CD4-positive, alpha-beta T cell treated with Interleukin-17A for 4 hours (primary cell): ENCODE measurements at places on chromosomes 6 and 20.

- DNase-seq: no peak
Observed at GRCh38 chr6:170181338-170181690, 109.6 kb downstream of the DLL1 start.

DNA sequence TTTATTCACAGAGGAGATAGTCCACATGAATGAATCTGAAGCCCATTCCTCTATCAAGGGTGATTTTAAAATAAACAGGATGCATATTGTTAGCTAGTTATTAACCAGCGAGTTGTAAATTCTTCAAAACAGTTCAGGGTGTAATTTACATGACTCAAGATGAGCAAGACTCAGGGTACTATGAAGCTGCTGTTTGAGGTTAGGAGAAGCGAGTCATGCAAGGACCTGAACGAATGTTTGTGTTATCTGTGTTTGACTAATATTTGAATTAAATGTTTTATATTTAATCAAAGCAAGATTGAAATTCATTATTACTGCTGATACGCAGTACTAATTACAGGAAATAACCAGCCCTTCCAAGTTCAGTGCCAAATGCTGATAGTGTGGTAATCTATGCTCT is 191.1 kb downstream of the SAMD5 start:
- no peak for DNase-seq

- no peak for DNase-seq
Observed at GRCh38 chr20:5928836-5929715, 21.3 kb downstream of the TRMT6 start.

GRCh38 chr20:2350606-2351005 is 30.1 kb upstream of the TGM6 start:
- DNase-seq: no peak

GRCh38 chr20:31797364-31797763 is 21.8 kb upstream of the MYLK2 start:
- DNase-seq: no peak

DNA sequence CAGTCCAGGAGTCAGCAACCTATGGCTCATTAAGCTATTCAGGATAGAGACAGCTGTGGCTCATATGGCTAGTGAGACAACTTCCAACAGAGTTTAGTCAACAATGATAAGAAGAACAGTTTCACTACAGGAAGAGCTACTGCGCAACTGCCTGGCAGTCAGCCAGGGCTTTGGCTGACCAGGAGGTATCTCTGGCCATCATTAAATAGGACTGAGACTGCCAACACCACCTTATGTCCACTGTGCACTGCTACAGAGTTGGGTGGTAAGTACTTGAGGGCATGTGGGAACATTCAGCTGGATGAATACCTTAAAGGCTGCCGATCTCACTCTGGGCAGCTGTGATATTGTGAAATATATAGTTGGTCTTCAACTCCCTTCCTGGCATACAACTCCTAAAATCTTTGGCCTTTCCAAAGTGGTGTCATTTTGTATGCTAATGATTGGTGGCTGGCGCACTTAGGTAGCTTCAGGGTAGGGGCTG is 52.2 kb upstream of the FAM83C start:
- DNase-seq: no peak

DNA sequence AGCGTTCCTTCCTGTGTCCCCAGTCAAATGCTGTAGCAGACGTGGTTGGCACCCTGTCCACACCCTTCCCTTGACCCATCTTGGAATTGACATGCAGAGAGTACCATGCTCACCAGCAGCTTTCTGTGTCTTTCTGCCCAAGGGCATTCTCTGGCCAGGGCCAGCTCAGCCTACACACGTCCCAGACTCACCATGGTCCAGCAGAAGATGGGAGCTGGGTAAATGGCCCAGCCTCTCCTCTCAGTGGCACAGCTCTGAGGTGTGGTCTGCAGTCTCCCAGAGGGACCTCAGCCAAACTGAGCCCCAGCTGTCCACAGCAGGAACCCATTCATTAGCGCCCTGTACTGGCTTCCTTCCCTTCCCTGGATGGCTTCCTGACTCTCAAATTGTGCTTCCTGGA is 31.1 kb upstream of the BLCAP start:
- DNase-seq: no peak

GRCh38 chr6:71855406-71855805 is 30.9 kb upstream of the RIMS1 start:
- DNase-seq: no peak

- no peak for DNase-seq
Observed at GRCh38 chr6:105191351-105191750, 11.5 kb upstream of the POPDC3 start.

DNA sequence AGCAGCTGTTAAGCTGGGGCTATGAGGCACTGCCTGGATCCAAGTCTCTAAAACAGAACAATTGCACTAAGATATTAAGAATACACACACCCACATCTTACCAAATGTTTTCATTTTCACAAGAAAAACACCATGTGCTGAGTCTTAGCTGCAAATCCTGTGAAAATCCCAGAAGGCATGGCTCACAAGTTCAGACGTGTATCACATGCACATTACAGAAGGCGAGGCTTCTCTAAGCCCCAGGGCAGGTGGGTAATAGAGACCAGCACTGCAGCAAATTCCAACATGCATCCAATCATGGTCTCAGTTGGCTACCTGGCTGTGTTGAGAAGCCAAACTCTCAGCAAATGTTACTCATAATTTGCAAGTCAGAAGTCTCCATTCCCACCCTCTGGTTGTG is 16.2 kb upstream of the CST3 start:
- no peak for DNase-seq

DNA sequence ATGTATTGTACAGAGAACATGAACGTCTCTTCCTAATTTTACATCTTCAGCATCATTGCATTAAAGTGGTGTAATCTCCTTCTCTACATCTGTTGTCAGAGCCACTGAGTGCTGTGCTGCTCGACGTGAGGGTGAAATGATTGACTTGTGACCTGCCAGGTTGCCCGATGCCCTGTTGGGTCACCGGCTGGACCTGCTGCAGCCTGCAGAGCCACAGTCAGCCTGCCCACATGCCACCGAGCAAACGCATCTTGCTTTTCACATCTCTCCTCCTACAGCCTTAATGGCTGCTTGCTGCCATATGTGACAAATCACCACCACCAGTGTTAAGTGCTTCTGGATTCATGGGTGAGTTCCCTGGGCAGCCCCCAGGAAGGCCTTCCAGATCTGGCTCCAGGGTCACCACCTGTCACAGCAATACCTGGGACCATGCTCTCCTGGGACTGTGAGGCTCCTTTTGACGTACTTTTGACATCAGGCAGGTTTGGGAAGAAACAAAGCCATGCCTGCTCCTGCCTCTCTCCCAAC is 80.3 kb downstream of the ASXL1 start:
- DNase-seq: no peak

DNA sequence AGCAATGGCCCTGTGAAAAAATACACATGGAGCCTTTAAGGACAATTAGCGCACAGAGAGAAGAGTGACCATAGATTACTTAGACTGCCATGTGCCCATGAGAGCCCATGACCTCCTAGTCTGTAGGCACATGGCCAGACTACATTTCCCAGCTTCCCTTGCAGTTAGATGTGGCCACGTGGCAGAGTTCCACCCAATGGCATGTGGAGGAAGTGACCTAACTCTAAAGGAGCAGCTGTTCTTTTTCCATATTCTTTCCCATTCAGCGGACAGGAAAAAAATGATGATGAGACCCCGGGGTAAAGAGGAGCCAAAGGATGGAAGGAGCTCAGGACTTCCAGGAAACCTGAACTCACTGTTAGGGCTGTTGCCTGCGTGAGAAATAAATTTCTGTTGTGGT is 116.6 kb downstream of the CBLN4 start:
- no peak for DNase-seq

- no peak for DNase-seq
Observed at GRCh38 chr20:6588296-6588695, 179.2 kb upstream of the BMP2 start.

GRCh38 chr6:36336779-36337241 is at the start of gene BNIP5:
TSS of gene BNIP5 (minus strand) at chr6:36336888. CDS start at chr6:36330690, 6,198 bp downstream.
- no peak for DNase-seq

GRCh38 chr6:46645265-46645664 is 7.4 kb downstream of the CYP39A1 start:
- DNase-seq: no peak

DNA sequence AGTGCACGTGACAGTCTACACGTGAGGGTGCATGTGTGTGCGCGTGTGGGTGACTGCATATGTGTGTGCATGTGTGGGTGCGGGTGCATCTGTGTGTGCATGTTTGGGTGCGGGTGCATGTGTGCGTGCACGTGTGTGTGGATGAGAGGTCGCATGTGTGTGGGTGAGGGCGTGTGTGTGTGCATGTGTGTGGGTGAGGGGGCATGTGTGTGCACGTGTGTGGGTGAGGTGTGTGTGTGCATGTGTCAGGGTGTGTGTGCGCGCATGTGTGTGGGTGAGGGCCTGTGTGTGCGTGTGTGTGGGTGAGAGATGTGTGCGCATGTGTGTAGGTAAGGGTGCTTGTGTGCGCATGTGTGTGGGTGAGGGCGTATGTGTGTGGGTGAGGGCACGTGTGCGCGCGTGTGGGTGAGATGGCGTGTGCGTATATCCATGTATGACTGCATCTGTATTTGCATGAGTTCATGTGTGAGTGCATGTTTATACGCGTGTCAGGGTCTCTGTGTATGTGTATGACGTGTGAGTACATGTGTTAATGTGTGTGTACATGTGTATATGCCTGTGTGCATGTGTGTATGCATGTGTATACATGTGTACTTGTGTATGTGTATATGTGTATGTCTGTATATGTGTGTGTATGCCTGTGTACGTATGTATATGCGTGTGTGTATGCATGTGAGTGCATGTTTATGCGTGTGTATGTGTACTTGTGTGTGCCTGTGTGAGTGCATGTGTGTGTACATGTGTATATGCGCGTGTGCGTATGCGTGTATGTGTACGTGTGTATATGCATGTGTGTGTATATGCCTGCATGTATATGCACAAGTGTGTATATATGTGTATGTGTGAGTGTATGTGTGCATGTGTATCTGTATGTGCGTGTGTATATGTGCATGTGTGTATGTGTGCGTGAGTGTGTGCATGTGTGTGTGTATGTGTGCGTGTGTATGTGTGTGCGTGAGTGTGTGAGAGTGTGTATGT is 4.1 kb upstream of the LIME1 start:
- DNase-seq: no peak

DNA sequence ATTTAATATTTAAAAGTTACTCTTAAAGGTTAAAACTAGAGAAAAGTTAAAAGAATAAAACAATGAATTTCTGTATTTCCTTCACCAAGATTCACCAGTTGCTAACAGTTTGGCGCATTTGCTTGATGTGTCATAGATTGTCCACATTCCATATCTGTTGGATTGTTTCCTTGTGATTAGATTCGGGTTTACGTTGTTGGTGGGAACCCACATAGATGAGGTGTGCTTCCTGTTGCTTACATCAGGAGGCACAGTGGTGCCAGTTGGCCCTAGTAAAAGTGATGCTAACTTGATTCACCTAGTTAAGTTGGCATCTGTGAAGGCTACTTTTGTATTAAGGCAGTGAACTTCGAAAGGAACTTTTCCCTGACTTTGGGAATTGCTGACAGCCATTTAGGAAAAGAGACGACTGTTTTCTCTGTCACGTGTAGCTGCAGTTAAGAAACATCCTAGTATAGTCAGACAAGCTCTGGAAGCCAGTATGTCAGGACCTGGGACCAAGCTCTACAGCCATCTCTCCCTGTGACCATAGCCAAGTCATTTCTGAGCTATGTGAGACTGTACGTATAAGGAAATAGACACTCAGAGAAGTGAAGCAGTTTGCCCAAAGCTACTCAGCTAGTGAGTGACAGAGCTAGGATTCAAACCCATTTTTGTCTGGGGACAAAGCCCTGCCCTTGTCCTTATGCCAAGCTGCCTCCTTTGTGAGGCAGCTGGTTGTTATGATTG is 49.0 kb downstream of the PPARD start:
- DNase-seq: peak; percentile 27

- DNase-seq: no peak
Observed at GRCh38 chr20:3798908-3799248, 2.8 kb downstream of the CDC25B start.

DNA sequence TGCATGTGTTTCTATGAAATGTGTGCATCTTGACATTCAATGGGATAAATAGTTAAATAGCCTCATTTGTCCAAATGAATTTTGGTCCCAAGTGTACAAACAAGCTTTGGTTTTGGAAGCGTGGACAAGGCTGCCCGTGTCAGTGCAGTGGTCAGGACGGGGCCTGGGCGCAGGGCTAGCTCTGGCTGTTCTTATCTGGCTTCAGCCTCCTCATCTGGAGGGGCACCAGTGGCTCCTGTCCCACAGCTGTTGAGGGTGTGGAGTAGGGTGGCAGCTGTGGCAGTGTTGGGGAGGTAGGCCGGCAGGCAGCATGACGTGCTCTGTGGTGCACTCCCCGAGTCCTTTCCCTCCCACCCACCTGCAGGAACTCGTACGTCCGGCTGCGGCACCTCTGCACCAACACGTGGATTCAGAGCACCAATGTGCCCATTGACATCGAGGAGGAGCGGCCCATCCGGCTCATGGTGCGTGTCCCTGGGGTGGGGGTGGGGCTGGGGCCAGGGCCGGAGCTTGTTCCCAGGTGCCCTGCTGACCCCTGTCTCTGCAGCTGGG is 43.5 kb downstream of the ITPR3 start:
- no peak for DNase-seq

- no peak for DNase-seq
Observed at GRCh38 chr6:53119772-53120409, 28.8 kb downstream of the GCM1 start.

- no peak for DNase-seq
Observed at GRCh38 chr6:65126667-65127066, 580.4 kb downstream of the EYS start.

DNA sequence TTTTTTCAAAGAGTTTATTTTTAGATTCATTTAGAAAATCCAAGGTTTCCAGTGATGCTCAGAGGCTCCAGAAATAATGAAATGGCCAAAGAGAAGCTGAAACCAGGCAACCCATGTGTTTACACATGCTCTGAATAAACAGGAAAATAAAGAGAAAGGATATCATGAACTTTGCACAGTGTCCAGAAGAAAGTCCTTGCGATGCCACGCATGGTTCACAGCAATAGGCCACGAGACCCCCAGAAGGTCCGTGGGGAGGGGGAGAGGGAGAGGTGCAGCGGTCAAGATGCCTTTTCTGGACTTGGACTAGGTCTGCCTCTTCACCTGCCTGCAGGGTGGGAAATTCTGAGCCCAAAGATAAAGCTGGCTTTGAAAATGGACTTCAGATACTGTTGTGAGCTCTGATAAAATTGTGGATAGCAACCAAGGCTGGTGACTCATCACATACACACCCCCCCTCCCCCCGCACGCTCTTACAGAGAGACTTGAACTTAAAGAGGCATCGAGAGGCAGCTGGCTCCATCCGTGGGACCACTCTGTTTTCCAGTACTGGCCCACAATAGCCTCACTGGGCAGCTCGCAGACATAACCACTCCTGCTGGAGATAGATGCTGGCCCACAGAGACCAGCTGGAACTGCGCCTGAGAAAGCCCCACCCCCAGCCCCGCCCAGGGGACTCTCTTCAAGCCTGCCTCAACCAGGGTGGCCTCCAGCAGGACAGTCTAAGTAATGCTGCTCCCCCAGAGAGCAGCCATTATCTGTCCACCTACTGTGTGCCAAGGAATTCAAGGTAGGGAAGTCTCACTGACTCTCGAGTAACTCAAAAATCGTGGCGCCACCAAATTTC is 21.2 kb upstream of the NFATC2 start:
- peak; percentile 43 for DNase-seq
